ENCODE measurements at places on chromosomes 7 and 10.

DNA sequence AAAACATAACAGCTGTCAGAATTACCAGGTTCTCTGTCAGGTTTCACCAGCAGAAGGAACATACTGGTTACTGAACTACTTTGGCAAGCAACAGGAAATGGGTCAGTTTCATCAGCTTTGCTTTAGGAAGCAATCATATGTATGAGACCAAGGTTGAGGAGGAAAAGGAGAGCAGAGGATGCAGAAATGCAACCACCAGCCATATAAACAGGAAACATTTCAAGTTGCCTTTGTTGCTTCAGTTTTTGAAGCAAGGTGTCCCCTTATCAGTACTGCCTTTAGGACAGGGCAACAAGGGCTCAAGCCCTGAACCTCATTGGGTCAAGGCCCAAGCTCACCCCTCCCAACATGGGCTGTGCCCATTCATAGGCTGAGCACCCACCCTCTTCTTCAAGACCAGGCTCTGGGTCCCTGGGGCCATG is 10.2 kb downstream of the HIPK2 start:
- DNase-seq: peak; percentile 90

GRCh38 chr10:693506-693905 is 4.0 kb upstream of the DIP2C start:
- no peak for DNase-seq

DNA sequence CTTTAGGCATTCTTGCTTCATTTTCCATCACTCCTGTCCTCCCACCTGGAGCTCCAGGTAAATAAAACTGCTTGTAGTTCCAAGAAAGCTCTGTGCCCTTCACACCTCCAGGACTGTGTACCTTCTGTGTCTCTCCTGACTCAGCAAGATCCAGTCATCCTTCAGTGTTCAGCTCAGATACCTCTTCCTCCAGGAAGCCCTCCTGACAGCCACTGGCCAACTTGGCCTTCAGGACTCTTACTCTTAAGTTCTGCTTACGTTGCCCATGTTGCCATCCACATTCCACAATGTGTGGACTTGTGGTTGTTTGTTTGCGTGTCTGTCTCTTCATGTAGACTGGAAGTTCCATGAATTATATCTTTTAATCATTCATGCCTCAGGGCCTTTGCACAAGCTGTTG is 48.0 kb downstream of the SORCS3 start:
- no peak for DNase-seq

DNA sequence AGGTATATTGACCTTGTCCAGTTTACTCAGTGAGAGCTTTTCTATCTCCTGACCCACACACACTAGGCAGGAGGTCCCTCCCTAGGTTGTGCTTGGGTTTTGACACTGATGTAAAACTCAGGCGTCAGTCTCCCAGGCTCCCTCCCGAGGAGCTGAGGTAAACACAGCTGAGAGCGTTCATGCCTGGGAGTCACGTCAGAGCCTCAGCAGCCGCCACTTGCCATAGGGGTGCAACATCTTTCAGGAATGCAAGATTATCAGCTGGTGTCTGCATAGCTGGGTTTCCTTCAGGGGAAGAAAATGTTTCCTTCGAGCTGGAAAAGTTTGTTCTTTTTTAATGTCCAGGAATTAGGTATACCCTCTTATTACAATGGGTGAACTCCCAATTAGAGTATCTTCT is 70.6 kb downstream of the FGFR2 start:
- no peak for DNase-seq

DNA sequence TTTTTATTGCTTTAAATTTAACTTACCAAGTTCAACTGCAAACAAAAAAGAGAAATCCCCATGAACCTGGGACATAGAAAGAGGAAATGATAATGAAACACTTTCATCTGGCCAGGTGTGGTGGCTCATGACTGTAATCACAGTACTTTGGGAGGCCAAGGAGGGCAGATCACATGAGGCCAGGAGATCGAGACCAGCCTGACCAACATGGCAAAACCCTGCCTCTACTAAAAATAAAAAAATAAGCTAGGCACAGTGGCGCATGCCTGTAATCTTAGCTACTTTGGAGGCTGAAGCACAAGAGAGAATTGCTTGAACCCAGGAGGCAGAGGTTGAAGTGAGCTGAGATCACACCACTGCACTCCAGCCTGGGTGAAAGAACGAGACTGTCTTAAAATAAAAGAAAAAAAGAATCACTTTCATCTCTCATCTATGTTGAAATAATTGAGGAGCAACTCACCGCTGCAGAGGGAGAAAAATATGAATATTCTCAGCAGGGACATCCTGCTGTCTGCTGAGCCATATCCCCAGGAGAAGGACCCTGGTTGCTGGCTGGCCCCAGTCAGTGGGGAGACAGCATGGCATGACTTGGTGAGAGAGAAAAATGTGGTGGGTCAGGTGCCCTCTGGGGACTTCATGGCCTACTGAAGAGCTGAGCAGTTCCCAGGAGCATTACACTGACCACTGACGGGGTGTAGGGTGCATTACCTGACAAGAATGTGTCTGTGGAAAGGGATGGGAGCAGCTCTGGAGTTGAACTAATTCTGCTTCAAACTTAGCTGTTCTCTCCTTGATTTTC is 22.8 kb upstream of the TARP start:
- DNase-seq: no peak

DNA sequence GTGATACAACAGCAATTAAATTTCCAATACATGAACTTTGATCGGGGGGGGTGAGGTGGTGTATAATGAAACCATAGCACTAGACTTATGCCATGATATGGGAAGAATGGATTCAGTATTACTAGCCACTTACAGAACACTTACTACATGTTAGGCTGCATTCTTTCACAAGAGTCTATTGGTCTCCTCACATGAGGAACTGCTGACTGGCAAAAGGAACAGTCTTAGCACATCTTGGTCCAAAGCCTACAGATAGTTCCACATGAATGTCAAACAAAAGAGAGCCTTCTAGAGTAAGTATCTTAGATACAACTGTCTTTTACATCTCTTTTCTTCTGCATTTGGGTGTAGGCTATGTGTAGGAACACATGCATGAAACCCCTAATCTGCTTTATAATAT is 115.9 kb upstream of the DNAJB12 start:
- no peak for DNase-seq

DNA sequence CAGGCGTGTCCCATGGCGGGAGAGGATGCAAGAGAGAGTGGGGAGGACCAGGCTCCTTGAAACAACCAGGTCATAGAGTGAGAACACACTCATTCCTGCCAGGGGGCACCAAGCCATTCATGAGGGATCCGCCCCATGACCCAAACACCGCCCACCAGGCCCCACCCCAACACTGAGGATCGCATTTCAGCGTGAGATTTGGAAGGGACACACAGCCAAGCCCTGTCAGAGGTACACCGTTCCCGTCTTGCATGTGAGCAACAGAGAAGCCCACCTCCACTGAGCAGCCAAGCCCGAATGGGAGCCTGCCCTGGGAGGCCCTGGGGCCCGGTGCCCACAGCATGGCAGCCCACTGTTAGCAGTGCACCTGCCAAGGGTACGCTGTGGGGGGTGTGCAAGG is 7.9 kb upstream of the ARPC1B start:
- no peak for DNase-seq

- no peak for DNase-seq
Observed at GRCh38 chr7:103538964-103539709, 93.1 kb upstream of the SLC26A5 start.

DNA sequence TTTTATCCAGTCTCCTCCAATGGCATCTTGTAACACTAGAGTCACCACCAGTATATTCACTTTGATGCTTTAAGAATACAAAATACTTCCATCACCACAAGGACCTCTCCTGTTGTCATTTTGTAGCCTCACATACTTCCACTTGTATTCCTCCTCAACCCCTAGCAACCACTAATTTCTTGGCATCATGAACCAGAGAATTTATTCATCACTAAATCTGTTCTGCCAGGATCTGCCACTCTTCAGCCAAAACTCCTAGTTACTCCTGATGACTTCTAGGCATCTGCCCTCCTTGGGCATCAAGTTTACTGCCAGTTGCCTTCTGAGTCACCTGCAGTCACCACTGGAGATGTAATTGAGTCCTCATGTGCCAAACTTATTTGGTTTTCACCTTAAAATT is 906.8 kb downstream of the CNTNAP2 start:
- no peak for DNase-seq

DNA sequence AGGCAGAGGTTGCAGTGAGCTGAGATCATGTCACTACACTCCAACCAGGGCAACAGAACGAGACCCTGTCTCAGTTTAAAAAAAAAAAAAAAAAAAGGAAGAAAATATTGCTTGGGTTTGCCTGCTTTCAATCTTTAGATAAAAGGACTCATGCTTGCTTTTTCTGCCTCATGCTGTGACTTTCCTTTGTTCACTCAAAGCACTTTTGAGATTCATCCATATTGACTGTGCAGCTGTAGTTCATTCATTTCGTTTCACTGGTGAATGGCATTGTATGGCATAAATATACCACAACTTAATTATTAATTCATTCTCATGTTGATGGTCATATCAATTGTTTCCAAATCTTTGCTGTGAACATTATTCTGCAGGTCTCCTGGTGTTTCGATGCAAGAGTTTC is 97.6 kb upstream of the NFE2L3 start:
- DNase-seq: no peak

- DNase-seq: no peak
Observed at GRCh38 chr7:65800890-65801341, 72.0 kb upstream of the VKORC1L1 start.

- no peak for DNase-seq
Observed at GRCh38 chr10:28604567-28605536, 71.9 kb downstream of the WAC start.

DNA sequence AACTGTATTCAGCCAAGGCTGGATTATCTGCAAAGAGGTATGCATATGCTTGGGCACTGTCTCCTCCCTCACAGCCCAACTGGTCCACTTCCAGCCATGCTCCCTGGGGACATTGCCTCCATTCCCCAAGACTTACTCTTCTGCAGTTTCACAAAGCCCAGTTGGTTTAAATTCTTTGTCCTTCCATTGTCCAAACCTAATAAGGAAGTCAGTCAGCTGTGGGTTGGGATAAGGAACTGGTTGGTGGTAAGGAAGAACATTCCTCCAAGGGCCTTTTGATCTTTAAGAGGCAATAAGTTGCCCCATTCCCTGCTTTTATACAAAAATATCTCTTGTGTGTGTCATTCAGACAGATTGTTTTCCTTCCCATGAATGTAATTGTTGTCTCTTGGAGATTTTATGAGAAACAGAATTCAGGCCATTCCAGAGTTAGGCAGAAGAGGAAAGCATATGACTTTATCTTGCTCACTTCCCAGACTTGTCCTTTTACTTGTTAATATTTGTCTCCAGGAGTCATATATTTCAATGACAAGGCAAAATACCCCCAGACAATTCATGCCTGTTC is 673.7 kb downstream of the SUGCT start:
- DNase-seq: no peak

DNA sequence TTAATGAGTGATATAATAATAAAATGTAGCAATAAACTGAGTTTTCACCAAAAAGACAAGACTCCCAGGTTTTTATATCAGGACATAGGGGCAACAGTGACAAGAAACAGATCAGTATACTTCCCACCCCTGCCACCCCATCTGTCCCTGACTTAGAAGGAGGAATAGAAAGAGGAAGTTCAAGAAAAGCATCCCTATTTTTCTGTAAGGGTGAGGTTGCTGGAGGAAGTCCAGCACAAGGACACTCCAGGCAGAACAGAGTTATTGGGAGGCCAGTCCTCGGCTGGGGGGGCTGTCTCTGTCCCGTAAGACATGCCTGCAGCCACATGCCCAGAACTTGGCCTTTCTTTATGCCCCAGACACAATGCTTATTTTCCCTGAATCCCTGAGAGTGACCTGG is 16.5 kb upstream of the TLX1 start:
- no peak for DNase-seq

GRCh38 chr10:102837230-102837721 is at the start of gene CYP17A1:
CYP17A1 (minus strand) TSS chr10:102837413; CDS start chr10:102837361, 52 bp downstream.
- DNase-seq: no peak

DNA sequence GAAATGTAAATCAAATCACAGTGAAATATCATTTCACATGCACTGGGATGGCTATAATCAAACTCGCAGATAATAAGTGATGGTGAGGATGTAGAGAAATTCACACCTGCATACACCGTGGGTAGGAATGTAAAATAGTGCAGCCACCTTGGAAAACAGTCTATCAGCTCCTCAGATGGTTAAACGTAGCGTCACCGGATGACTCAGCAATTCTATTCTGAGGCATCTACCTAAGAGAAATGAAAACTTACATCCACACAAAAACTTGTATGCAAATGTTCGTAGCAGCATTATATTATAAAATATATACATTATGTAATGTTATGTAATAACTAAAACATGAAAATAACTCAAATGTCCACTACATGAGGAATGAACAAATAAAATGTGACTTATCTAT is 38.9 kb downstream of the SH3PXD2A start:
- no peak for DNase-seq

GRCh38 chr7:105261689-105262088 is 127.0 kb downstream of the SRPK2 start:
- peak; percentile 26 for DNase-seq
